Esophagus squamous epithelium (tissue), 5 donors: ENCODE measurements at places on chromosomes 11 and 22.

GRCh38 chr11:13140873-13141655 lies 131.9 kb downstream of the RASSF10 start:
- no peak for DNase-seq

DNA sequence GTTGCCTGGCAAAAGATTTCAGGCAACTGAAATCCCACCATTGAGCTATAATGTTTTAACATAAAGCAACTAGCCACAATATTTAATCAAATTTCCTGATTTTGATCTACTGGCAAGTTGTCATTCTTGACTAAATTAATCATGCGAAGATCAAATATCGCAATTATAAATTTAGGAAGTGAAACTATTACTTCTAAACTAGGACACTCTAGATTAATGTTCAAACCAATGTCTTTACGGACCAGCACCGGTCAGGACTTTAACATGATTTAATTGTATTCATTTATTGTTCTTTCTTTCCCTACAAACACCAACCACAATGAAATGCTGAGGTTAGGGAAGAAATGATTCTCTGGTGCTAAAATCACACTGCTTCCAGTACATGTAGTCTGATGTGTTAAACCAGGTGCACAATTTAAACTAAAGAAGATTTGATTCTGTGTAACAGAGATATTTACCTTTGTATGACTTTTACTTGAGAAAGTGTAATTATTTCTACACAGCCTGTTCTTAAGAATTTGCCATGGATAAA lies 14.9 kb downstream of the GAS2 start:
- no peak for DNase-seq

DNA sequence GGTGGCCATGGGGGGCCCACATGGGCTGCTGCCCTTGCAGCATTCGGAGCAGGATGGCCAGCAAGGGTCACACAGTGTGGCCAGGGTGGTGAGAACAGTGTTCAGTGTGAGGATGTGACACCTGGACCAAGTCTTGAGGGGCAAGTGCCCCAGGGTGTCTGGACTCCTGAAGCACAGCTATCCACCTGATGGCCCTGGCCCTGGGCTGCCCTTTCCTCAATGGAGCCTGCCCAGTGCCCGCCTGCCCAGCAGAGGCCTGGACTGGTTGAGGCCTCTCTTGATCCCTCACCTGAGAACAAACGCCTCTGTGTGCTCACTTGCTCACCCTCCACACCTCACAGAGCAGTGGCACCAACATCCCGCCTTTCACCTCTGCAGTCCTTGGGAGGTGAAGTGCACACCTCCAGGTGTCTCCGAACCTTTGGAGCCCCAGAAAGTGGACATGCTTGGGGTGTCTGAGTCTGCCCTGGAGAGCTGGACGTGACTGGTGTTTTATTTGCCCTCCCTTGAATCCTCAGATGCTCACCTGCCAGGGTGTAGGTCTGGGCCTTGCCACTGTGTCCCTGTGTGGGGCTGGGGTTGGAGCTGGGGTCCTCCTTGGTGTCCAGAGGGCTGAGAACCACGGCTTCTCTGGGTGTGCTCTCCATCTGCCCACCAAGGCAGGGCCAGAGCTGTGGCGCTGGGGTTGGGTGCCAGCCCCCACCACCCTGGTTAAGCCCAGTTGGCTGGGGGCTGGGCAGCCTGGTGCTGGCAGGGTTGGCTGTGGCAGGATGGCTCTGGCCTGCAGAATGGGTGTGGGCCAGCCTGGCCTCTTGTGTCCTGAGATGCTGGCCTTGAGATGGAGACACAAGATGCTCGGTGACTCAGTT lies 3.8 kb upstream of the MUC2 start:
- no peak for DNase-seq

GRCh38 chr11:17541330-17541885 lies 2.8 kb downstream of the USH1C start:
- DNase-seq, result no peak

- DNase-seq, result no peak
These were observed 359.3 kb downstream of the CADM1 start for GRCh38 chr11:115144914-115145313.

- no peak for DNase-seq
These were observed 18.1 kb upstream of the MRTFA start for GRCh38 chr22:40654522-40655167.

GRCh38 chr11:132101881-132102280 lies 731.5 kb downstream of the NTM start:
- no peak for DNase-seq

GRCh38 chr11:47257517-47258316 lies at the start of gene NR1H3:
NR1H3 (plus strand) TSS chr11:47257996; CDS start chr11:47259217, 1,221 bp downstream.
- peak; percentile 23 for DNase-seq

GRCh38 chr11:2268729-2269600 lies 1.4 kb downstream of the ASCL2 start:
- DNase-seq, result no peak

- no peak for DNase-seq
These were observed 1047.3 kb upstream of the CNTN5 start for GRCh38 chr11:97973352-97973857.

DNA sequence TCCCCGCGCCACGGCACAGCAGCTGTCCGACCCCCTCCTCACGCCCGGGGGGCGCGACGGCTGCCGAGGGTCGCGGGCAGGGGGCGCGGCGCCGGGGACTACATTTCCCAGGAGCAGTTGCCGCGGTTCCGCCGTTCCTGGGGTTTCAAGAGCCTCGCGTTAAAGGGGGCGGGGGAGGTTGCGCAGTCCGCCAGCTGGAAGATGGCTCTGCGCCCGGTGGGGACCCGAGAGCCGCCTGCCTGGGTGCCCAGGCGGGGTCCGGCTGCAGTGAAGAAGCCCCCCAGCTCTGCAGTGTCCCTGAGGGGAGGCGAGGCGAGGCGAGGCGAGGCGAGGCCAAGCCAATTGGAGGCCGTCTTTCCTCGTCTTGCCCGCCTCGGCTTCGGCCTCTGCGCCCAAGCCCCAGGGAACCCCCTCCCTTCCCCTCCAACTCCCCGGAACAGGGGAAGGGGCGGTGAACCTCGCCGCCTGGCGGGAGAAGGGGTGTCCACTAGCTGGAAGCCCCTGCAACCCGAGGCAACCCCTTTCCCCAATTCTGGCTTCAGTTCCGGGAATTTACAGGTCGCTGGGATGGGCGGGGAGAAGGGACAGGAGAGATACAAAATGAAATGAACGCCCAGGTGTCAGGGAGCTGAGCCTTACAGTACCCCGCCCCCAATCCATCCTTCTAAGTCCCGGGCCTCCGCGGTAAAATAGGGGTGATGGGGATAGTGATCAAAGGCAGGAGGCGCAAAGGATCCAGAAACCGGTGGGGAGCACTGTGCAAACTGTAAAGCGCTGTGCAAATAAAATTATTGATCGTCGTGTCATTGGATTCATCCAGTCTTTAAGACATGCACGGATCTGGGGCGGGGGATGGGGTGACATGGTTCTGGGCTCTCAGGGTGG lies 5.2 kb upstream of the GCAT start:
- no peak for DNase-seq

- no peak for DNase-seq
These were observed 33.8 kb downstream of the PDGFD start for GRCh38 chr11:104130161-104130560.

DNA sequence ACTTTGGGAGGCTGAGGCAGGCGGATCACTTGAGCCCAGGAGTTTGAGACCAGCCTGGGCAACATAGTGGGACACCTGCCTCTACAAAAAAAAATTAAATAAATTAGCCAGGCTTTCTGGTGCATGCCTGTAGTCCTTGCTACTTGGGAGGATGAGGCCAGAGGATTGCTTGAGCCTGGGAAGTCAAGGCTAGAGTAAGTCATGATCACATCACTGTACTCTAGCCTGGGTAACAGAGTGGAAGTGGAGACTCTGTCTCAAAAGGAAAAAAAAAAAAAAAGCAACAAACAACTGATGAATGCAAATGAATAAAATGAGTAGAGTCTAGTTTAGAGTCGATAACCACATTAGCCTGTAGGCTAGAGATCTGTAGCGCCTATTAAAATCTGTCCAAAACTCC lies 3.9 kb upstream of the BCL2L13 start:
- no peak for DNase-seq

GRCh38 chr11:44016131-44016530 lies 31.6 kb upstream of the ACCSL start:
- DNase-seq, result no peak

DNA sequence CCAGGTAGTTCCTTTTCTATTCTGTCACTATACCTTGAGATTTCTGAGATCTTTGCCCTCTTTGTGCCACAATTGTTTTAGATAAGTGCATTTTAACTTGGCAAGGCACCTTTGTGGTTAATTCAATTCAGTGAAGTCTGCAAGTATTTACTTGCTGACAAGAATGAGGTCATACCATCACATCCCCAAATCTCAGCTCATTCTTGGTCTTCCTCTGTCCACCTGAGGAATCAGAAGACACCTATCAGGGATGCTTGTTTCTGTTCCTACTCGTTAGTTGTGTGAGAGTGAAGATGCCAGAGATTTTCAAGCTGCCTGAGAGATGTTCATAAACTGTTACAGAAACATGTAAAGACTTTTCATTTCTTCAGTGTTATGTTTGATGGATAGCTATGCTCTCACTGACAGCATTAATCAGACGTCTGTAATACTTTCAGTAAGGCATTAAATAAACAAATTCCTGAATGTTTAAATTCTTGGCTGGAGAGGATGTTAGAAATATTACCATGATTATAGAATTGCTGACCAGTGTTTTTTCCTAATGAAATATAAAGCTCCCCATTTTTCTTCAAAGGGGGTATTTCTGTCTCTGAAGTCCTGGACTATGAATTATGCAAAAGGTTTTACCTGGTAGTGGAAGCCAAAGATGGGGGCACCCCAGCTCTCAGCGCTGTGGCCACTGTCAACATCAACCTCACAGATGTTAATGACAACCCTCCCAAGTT lies 135.0 kb upstream of the MTNR1B start:
- DNase-seq, result no peak

- DNase-seq, result no peak
These were observed 19.7 kb downstream of the ISX start for GRCh38 chr22:35085621-35086020.
